Stimulated activated CD8-positive, alpha-beta memory T cell treated with anti-CD3 and anti-CD28 coated beads, Interleukin-15, amount 100 ng/mL, for 1 hour (primary cell): ENCODE measurements at places on chromosomes 3 and 15.
A peak's percentile ranks its signal among the peaks of the same experiment; 100 is the strongest.

GRCh38 chr15:71364117-71364584 is 248.9 kb downstream of the THSD4 start:
- DNase-seq: no peak

DNA sequence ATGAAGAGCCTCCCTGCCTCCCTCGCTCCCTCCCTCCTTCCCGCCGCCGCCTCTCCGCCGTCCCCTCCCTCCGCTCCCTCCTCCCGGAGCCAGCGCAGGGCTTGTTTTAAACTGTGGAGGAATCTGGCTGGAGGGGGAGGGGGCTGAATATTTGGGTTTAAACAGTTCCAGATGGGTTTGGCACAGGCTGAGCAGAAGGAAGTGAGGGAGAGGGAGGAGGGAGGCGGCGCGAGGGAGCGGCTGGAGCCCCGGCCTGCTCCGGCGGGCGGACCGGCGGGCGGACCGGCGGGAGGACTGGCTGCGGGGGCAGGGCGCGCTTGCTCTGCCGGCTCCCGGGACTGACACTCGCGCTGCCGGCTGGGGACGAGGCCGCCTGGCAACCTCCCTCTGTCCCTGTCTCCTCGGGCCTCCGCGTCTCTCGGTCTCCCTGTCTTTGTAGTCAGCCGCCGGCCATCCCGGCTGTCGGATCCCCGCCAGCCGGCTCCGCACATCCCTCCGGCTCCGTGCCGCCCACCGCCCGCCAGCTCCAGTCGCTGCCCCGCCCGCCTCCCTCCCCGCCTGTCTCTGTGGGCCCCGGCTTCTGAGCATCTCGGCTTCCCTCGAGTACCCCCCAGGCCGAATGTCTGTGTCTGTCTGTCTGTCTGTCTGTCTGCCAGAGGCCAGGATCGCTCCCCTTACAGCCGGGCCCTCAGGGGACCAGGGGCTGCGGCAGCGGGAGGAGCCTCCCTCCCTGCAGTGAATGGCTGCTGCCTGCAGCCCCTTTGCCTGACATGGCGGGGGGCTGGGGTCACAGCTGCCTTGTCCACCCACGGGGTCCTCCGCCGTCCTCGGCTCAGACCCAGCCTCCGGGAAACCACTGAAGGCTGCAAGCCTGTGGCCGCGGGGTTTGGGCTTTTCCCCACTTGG is 7.6 kb downstream of the EPHB3 start:
- no peak for DNase-seq

- no peak for DNase-seq
Measured at GRCh38 chr3:168325684-168326083, 230.0 kb upstream of the GOLIM4 start.

- DNase-seq: no peak
Measured at GRCh38 chr15:88648357-88649214, 9.8 kb downstream of the ISG20 start.

- DNase-seq: no peak
Measured at GRCh38 chr3:61932499-61932898, 371.1 kb downstream of the PTPRG start.

GRCh38 chr15:100899601-100900000 is 19.6 kb upstream of the LRRK1 start:
- no peak for DNase-seq

- no peak for DNase-seq
Measured at GRCh38 chr3:194178669-194179068, 42.7 kb downstream of the HES1 start.

DNA sequence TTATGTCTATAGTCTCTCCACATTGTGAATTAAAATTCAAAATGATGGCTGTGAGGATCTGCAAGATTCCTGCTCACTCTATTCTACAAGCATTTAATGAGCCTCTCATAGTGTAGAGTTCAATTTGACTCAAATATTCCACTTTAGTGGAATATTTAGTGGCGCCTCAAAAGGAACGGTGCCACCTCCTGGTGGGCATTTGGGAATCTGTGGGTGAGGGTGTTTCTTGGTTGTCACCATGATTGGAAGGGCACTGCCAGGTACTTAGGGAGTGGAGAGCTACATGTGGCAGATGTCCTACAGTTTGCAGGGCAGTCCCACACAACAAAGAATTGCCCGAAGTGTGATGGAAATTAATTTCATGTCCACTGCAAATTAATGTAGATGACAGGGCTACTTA is 21.5 kb upstream of the KCNMB3 start:
- DNase-seq: no peak

DNA sequence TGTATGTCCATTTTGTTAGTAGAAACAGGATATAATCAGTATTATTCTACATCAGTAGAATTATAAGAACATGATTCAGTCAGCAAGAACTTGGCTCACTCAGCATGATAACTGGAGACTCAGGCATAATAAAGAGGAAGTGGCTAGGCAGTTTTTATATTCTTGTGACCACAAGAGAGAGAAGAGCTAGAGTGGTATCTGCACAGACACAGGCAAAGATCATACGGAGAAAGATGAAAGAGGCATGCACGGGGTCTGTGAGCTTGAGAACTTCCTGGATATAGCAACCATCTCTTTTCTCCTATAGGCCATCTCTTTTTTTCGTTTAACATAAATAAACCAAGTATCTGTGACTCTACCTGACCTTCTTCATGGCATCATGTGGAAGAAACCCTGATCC is 46.8 kb downstream of the MYO5A start:
- no peak for DNase-seq

DNA sequence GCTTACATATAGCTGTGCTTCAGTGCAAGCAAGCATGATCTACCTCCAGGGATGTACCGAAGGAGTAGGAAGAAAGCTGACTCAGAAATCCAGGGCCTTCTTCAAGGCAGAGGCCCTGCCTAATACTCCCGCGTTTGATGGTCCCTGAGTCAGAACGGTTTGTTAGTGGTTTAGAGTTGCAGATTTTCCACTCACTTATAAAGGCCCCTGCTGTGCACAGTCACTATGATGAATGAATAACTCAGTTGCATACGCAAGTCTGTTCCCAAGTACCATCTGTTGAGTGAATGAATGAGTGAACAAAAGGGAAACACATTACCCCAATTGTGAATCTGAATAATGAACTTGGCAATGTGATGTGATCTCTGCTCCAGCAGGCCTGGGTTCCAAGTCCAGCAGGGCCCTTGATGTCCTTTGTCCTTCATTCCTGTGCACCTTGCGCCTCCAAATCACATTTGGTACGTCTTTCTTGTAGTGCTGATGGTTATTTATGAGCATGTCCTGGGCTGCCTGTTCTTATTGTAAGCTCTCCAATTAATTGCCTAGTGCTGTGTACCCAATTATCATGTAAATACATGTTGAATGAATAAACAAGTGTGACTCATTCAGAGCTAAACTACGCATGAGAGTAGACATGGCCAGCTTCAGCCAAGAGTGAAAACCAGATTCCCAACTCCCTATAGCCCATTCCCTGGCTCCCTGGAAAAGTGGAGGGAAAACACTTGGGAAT is 85.3 kb upstream of the LIMD1 start:
- no peak for DNase-seq

GRCh38 chr15:36398212-36398611 is 181.2 kb upstream of the CDIN1 start:
- no peak for DNase-seq

DNA sequence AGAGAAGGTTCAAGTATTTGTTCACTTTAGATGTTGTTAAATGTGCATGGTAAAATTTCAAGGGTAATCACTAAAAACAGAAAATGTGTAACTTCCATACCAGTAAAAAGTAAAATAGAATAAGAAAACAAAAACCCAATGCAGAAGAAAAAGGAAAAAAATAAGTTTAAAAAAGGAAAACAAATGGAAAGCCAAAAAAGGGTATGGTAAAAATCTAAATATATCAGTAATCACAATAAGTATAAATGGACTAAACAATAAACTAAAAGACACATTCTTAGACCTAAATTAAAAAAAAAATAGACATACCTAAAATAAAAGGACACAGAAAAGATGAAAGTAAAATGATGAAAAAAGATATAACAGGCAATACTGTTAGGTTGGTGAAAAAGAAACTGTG is 9.5 kb upstream of the CLN6 start:
- no peak for DNase-seq

DNA sequence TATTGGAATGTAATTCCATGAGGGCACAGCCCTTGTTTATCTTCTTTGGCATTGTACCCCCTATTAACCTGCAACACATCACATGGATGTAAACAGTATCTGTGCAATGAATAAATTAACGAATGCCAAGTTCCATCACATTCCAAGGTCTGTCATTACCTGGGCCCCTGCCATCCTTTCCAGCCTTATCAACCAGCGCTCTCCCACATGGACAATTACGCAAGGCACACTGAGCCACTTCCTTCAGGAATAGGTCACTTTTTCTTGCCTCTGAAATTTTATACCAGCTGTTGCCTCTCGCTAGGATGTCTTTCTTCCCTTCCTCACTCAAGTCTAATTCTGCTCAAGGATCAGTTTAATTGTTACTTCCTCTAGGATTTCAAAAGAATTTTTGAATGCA is 1051.8 kb upstream of the CFAP20DC start:
- no peak for DNase-seq

GRCh38 chr3:62727536-62727935 is 147.7 kb downstream of the CADPS start:
- DNase-seq: no peak

DNA sequence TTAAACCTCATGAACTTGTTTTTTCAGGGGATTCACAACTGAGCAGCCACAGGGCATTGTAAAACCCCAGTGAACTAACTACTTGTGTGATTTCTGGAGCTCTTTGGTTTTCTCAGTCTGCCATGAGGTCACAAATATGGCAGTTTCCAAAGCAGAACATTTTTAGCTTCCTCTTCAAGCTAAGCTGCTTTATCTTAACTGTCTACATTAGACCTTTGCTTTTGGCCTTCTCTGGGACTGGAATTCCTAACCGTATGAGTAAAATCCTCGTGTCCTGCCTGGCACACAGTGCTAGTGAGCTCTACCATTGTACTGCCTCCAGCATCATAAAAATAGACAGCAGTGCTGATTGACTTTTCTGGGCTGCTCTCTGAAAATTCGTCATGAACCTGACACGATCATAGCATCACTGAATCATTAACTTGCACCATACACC is 22.1 kb downstream of the CDIN1 start:
- DNase-seq: no peak

DNA sequence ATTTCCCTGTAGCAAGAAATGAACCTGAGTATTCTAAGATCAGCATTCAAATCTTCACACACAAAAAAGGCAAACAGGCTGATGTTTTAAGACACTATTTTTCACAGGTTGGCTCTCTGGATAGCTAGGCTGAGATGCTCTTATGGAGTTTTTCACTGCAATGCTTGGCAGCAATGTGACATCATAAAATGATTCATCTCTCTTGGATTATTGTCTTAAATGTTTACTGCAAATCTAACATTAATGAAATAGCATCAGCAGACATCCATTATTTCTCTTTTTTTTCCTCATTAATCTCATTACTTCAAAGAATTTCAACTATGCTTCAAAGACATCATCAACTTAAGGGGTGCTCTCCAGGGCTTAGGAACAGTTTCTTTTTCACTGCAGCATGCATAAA is 23.6 kb upstream of the SSUH2 start:
- no peak for DNase-seq

- DNase-seq: no peak
Measured at GRCh38 chr3:186380622-186381380, 18.8 kb upstream of the DGKG start.

- DNase-seq: no peak
Measured at GRCh38 chr15:38229705-38230310, 22.8 kb upstream of the SPRED1 start.

DNA sequence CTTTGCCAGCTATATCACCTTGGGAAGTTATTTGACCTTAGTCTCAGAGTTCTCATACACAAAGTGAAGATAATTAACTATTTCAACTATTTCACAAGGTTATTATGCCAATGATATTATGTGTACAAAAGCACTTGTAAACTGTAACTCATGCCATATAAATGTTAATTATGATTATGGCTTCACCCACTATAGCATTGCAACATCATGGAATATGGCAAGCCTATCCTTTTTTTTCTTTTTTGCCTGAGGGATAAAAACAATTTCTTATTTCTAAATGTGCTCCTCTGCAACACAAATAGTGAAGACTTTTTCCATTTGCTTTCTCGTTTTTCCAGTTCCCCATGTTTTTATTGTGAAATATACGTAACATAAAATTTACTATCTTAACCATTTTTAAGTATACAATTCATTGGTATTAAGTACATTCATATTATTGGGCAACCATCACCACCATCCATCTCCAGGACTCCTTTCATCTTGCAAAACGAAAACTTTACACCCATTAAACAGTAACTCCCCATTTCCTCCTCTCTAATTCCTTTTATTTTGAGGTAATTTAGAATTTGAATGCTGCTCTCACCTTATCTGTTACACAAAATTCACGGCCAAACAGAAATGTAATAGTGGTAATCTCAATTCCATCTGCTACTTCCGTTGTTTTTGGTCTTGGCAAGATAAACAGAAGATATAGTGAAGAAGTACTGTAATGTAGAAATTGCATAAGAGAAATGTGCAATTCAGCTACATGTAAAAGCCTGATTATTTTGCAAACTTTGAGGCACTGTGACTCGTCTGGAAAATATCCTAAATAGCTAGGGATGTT is 46.3 kb downstream of the NANOGP8 start:
- DNase-seq: no peak

DNA sequence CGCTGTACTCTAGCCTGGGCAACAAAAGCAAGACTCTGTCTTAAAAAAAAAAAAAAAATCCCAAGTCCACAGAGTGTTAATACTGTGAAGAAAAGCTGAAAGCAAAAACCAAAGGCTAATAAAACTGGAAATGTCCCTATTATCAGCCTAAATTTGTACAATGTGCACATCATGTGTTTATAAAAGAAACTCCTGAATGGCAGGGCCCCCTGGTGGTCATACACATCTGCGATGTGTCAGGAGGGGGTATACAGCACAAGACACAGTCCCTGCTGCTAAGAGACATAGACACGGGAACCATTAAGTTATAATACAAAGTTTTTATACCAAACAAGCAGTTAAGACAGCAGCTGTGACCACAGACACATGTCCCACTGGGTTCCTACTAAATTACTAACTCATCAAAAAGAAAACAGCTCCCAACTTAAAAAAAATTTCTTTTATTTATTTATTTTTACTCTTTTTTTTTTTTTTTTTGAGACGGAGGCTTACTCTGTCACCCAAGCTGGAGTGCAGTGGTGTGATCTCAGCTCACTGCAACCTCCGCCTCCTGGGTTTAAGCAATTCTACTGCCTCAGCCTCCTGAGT is 31.0 kb downstream of the IDH2 start:
- peak; percentile 70 for DNase-seq

DNA sequence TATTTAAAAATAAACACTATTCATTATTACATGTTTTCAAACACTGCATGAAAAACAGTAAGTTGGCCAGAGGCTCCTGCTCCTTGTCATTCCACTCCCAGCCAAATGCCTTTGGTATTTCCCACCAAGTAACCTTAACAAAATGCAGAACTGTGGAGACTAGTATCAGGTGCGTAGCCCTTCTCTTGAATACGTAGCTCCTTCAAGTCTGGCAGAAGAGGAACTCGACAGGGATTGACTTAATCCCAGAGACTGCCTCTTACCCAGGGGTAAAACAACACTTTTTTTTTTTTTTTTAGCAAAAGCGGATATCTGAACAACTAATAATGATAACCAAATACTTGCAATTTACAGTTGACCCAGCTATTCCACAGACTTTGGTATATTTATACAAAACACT is 738 bp downstream of the COMMD2 start:
- DNase-seq: no peak

- DNase-seq: no peak
Measured at GRCh38 chr15:68124700-68125099, 70.6 kb downstream of the PIAS1 start.
